ENCODE measurements at places on chromosomes 1 and 21.
A peak's percentile ranks its signal among the peaks of the same experiment; 100 is the strongest.

GRCh38 chr1:231040019-231040799 lies at the start of gene FAM89A:
TSS of gene FAM89A (minus strand) at chr1:231040254. CDS start at chr1:231040211, 43 bp downstream.
- DNase-seq = no peak

- DNase-seq = no peak
These were observed 65.1 kb upstream of the JUN start for GRCh38 chr1:58848818-58849411.

- no peak for DNase-seq
These were observed 66.1 kb downstream of the TENT5C start for GRCh38 chr1:117671781-117672501.

DNA sequence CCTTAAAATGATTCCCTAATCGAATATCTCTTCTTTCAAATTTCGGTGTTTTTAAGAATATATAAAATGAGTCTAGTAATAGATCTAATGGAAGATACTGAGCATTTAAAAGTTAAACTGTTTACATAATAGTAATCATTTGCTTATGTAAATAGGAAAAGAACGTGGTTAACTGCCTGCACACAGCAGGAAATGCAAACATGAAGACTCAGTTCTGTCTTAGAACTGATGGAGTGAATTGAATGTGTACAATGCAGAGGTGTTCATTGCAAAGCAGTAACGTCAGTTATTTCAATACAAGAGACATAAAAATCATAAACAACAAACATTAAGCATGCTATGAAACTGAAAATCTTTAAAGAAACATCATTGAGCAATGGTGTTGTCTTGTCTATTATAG lies 359.4 kb upstream of the ADAMTS5 start:
- DNase-seq = no peak

DNA sequence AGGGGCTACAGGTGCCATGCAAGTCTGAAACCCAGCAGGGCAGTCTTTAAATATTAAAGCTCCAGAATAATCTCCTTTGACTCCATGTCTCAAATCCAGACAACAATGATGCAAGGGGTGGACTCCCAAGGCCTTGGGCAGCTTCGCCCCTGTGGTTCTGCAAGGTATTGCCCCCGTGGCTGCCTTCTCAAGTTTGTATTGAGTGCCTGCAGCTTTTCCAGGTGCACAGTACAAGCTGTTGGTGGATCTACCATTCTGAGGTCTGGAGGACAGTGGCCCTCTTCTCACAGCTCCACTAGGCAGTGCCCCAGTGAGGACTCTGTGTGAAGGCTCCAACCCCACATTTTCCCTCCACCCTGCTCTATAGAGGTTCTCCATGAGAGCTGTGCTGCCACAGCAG lies 3.7 kb upstream of the MROH9 start:
- no peak for DNase-seq

DNA sequence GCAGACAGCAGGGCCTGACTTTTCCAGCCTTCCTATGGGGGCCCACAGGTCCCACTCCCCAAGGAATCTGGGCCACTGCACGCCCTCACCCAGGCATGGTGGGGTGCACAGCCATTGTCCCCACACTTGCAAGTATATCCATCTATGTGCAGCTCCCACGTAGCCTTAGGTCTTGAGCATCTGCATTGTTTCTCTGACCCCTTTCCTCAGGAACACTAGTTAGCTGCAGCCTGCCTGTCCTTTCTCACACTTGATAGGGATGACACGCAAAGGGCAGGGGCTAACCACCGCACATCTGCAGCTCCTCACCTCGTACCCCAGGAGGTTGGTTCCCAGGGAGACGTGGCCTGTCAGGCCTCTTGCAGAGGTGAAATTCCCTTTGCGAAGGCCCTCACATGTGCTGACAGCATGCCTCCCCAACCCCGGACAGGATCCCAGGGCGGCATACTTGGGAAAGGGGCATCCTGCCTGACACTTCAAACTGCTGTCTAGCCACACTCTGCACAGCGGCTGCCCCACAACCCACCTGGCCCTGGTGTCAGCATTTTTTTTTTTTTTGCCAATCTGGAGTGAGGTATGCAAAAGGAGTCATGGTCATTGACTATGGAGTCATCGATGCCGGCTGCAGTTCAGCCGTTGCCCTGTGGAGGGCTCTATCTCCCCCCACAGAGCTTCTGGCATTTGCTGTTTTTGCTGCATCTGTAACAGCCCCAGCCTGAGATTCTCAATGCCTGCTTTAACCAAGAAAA lies 5.0 kb downstream of the JMJD4 start:
- peak; percentile 10 for DNase-seq

- no peak for DNase-seq
These were observed 43.5 kb downstream of the DPYD start for GRCh38 chr1:97877307-97877706.

- DNase-seq = no peak
These were observed 62.4 kb upstream of the LRP8 start for GRCh38 chr1:53390261-53390660.

DNA sequence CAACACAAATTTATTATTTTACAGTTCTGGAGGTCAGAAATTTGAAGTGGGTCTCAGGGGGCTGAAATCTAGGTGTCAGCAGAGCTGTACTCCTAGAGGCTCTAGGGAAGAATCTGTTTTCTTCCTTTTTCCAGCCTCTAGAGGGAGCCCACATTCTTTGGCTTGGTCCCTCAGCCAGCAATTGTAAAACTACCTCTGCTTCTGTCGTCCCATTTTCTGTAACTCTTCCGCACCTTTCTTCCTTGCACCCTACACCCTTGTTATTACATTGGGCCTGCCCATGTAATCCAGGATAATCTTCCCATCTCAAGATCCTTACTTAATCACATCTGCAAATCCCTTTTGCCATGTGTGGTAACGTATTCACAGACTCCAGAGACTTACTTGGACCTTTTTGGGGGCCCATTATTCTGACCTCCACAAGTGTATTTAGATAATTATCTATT lies 24.8 kb upstream of the THEM4 start:
- DNase-seq = peak; percentile 10

DNA sequence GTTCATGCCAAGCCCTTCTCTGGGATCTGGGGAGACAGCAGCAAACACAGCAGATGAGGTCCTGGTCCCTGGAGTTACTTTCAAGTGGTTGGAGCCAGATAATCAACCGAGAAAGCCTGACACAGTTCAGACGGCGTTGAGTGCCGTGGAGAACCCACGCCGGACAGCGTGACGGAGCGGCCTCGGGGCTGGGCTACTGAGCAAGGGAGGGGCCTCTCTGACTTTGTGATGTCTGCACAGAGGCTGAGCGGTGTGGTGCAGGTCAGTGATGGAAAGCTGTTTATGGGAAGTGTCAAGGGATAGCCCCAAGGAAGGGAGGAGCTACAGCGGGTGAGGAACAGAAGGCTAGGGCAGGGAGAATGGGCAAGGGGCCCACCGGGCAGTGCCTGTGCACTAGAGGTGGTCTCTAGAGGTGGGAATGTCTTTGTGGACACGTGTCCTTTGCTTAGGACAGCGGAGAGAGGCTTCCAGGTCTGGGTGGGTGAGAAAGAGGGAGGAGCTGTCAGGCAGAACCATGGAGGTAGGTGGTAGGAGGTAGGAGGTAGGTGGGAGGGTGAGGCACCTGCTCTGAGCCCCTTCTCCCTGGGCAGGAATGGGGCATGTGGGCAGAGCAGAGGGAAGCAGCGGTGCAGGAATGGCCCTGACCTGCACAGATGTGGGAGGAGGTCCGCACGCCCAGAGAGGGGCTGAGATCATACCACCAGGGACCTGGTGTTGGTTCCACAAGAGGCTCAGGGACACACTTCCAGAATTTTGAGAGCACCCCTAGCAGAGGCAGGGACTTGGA lies 62.8 kb downstream of the RUNX3 start:
- DNase-seq = no peak

DNA sequence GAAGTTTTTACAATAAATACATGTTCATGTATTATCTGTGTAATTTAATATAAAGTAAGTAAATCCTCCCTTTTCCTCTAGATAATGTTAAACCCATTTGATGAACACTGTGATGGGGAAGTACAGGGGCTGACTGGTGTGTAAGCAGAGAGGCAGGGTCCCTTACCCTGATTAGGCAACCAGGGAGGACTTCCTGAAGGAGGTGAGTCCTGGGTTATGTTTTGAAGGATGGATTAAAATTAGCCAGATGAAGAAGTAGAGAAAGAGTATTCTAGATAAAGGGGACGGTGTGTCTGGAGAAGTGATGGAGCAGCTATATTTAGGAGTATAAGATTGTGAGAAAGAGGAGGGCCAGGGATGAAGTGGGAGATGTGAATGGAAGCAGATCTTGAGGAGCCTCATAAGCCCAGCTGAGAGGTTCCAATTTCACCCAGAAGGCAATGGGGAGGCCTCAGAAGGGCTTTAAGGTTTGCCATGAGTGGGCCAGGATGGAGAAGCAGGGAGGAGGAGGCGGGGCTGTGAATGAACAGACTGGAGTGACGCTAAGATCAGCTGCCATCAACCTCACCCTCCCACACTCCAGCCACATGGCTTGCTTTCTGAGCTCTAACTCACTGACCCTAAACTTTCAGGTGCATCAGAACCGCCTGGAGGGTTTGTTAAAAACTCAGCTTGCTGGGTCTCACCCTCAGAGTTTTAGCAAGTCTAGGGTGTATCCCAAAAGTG lies 30.9 kb upstream of the ID3 start:
- DNase-seq = no peak

GRCh38 chr1:205493241-205494085 lies 11.0 kb upstream of the CDK18 start:
- DNase-seq = no peak

DNA sequence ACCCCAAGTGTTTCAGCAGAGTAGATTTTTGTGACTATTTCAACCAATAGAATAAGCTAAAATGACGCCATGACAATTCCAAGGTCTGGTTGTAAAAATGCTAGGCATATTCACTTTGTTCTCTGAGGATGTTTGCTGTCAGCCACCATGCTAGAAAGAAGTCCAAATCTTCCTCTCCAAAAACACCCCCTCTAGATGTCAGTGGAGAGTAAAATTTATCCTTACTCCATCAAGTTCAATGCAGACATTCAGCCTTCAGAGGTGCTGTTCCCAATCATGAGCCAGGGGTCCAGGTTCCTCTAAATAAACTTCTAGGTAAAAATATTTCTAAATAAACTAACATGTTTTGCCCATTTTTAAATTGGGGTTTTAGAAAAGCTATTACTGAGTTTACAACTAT lies 395.4 kb upstream of the ADAMTS5 start:
- DNase-seq = no peak

DNA sequence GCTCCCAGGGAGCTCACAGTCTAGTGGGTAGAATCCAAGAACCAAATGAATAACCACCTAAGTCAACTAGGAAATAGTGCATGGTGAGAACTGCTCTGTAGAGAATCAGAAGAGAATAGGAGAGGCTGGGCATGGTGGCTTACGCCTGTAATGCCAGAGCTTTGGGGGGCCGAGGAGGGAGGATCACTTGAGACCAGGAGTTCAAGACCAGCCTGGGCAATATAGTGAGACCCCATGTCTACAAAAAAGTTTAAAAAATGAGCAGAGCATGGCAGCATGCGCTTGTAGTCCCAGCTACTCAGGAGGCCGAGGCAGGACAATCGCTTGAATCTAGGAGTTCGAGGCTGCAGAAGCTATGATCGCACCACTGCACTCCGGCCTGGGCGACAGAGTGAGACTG lies 122.3 kb upstream of the IRF2BP2 start:
- DNase-seq = no peak

DNA sequence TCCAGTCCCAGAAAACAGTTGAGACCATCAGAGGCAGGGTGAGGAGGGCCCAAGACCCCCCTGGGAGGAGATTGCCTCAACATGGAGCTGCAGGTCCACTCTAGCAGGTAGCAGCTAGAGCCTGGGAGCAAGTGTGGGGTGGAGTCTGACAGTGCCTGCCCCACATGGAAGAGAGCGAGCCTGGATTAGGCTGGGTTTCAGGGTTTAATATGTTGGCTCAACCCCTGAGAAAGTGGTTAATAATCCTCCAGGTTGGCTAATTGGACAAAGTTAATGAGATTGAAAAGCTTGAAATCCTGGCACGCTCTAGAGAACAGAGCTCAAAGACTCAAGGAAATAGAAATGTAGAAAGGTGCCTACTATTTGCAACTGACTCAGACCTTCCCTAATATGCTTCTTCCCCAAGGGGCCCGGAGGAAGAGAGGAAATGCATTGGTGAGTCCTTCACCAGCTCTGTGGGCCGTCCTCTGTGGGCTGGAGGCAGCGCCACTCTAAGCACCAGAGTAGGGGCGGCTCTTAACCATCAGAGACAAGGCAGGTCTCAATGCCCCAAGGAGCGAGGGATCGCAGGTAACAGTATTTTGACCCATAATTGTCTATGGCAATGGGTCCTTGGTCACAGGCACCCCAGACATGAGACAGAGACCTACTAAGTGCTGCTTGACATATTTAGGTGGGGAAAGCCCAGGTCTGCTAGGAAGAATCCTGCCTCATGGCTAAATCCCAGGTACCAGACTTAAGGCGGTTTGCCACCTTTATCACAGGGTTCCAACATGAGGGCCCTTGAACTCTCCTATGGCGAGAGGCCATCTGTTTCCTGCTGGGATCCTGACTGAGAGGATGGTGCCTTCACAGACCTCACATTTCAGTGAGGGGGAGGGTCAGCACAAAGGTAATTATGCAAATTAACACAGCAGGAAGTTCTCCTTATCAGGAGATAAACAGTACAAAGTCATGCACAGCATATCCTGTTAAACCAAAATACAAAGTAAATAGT lies 33.8 kb downstream of the RSPH1 start:
- DNase-seq = no peak

DNA sequence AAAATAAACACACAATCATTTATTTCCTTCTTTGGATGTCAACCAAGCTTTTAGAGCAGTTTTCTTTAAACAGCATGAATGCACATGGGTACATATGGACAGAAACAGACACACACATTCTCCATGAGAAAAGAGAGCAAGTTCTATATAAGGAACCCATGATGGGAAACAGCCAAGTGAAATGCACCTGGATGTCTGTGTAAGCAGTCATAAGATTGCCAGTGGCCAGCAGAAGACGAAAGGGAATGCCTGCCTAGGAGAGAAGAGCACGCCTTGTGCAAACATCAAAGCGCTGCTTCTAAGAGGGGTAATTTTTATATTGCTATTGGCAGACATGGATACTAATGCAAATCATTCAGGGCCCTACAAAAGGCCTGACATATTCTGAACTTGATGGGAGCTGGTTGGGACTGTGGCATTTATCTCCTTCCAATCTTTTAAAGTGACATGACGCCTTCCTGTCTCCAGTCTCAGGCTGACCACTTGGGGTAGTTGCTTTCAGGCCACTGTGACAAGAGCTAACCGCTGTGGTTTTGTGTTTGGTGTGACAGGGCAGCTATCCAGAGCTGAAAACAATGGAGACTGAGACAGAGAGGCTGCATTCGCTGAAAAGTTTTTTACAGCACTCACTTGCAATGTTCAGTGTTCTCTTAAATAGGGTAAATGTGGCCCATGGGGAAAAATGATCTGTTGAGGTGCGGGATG lies 75.0 kb upstream of the DPT start:
- no peak for DNase-seq

- DNase-seq = no peak
These were observed 244.6 kb downstream of the NPHP4 start for GRCh38 chr1:5747426-5748285.

DNA sequence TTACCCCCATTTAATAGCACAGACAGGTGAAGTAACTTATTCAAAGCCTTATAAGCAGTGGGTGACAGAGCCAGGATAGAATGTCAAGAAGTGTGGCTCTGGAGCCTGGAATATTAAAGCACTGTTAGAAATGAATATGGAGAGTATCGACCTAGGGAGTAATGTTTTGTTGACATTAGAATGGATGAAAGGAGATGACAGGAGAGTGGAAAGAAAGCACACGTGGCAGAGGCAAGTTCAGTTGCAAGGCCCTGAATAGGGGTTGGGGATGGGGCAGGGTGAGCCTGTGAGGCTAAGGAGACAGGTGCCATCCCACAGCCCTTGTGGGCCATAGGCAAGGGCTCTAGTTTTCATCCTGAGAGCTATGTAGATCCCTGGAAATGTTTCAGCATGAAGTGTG lies 125.5 kb upstream of the PLXNA2 start:
- DNase-seq = no peak
